ENCODE measurements at places on chromosomes 5 and 9. TPM values are rescaled to one million over a fixed set of nuclear protein-coding genes. Genes with fewer than 3 reads are reported as not detected.

The PCDHGA2 gene
- 6.0 TPM for total RNA-seq

GRCh38 chr5:68339921-68340321, 124.4 kb downstream of the PIK3R1 start:
- DNase-seq: no peak

The PCDHB14 gene
- 2.5 TPM for total RNA-seq

- DNase-seq: no peak
Observed at GRCh38 chr9:26925609-26926008, 21.4 kb downstream of the PLAA start.

The HCN1 gene
- total RNA-seq: 0.17 TPM

- DNase-seq: no peak
Observed at GRCh38 chr9:3949744-3950143, 350.1 kb downstream of the GLIS3 start.

The FSTL4 gene
- not detected for total RNA-seq

- no peak for DNase-seq
Observed at GRCh38 chr5:72790186-72790585, 26.3 kb upstream of the TNPO1 start.

GRCh38 chr5:16673241-16674201, 56.7 kb upstream of the RETREG1 start:
- no peak for DNase-seq

GRCh38 chr5:83871533-83872395, 151.1 kb upstream of the HAPLN1 start:
- no peak for DNase-seq

The LECT2 gene
- total RNA-seq: not detected

The BSPRY gene
- 0.37 TPM for total RNA-seq

DNA sequence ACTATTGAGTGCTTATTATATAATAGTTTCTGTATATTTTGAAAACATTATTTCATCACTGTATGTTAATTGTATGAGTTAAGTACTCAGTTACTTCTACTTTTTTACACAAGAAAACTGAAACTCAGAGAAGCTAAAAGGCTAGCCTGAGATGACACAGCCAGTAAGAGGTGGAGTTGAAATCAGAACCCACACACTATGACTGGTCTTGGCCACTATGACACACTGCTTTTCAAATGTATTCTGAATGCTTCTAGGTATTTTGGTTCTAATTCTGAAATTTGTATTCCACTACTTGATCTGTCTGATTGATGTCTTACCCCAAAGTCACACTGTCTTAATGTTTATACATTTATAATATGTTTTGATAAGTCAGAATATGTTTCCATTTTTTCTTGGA, 181.8 kb downstream of the ZDHHC21 start:
- no peak for DNase-seq

- no peak for DNase-seq
Observed at GRCh38 chr9:126625329-126626126, 11.8 kb downstream of the LMX1B start.

DNA sequence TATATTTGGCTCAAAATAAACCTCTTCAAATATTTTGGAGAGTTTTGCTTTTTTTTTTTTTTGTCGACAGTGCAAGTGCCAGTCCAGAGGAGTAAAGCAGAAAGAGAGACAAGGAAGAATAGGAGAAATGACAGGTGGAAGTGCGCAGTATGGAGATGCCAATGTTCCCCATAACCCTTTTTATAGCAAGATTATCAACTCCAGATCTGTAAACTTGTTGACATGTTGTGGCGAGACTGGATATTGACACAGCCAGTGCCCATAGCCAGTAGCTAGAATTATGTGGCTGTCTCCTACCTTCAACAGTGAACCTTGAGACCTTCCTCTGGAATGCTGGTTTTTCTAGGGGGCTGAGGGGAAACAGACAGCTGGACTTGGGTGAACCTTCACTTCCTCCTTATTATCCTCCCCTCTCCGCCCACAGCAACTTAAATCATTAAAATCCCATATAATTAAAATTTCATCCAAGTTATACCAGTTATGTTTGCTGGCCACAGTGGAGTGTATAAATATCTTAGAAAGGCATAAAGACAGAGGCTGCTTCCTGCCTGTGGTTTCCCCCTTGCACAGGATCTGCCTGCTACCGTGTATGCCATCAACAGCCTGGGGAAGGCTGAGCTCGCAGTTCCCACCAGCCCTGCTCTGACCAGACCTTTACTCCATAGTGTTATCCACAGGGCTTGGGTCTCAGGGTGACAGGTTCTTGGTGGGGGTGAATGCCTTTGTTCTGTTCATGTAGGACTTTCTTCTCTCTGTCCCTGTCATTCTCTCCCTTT, 112.3 kb upstream of the ANKH start:
- DNase-seq: no peak

GRCh38 chr5:34998058-34998789, 49.5 kb downstream of the AGXT2 start:
- no peak for DNase-seq

DNA sequence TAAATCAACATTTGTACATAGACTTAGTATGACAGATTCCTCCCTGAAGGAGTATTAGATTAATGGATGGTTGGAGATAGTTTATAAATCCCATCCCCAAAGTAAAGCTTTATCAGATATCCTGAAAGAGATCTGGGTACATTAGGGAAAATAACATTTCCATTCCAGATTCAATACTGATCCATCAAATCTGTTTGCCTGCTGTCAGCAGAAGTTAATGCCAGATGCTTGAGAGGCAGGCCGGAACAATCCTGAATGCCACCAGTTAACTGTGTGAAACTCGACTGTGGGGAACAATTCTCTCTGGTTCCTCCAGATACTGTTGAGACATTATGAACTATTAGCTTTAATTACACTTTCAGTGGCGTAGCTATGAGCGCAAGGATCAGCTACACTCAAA, 1166.8 kb downstream of the MAT2B start:
- no peak for DNase-seq

The OLFM1 gene
- total RNA-seq: 12.5 TPM

The RNF183 gene
- not detected for total RNA-seq

GRCh38 chr9:136090056-136090735, 4.9 kb downstream of the NACC2 start:
- peak; percentile 31 for DNase-seq

The OR2Y1 gene
- total RNA-seq: not detected

DNA sequence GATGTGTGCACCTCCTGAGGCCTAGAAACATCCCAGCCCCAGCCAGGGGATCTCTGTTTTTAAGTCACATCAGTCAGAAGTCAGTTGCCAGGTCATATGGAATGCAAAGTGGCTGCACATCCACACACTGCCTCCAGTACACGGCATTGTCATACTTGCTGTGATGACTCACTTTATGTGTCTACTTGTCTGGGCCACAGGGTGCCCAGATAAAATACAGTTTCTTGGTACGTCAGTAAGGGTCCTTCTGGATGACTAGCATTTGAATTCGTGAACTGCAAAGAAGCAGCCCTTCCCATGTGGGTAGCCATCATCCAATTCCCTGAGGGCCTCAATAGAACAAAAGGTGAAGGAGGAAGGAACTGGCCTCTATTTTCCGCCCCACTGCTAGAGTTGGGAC, 27.7 kb downstream of the AUH start:
- no peak for DNase-seq

The SCGB3A2 gene
- total RNA-seq: not detected

DNA sequence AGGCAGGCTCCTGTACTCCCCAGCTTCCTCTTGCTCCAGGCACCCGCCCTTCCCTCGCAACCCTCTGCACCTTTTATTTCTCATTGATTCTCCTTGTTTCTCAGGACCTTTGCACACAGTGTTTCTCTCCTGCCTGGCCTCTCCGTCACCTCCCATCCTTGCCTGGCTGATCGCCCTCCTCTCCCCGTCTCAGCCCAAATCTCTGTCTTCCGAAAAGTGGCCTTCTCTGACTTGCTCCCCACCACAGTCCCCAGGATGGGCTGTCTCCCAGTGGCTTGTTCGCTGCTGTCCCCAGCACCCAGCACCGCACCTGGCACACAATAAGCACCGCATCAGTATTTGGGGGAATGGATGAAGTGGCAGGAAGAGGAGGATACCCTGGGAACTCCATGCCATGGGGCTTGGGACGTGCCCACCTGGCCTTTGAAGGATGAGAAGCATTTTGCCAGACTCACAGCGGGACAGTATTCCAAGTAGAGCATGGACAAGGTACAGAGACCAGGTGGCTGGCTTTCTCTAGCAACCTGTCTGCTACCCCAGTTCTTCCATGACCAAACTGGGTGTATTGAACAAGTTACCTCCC, 62.5 kb downstream of the LMX1B start:
- no peak for DNase-seq

- DNase-seq: peak; percentile 12
Observed at GRCh38 chr5:177434437-177434836, 8.0 kb downstream of the GRK6 start.

- no peak for DNase-seq
Observed at GRCh38 chr5:95281226-95281625, 3.7 kb downstream of the MCTP1 start.

DNA sequence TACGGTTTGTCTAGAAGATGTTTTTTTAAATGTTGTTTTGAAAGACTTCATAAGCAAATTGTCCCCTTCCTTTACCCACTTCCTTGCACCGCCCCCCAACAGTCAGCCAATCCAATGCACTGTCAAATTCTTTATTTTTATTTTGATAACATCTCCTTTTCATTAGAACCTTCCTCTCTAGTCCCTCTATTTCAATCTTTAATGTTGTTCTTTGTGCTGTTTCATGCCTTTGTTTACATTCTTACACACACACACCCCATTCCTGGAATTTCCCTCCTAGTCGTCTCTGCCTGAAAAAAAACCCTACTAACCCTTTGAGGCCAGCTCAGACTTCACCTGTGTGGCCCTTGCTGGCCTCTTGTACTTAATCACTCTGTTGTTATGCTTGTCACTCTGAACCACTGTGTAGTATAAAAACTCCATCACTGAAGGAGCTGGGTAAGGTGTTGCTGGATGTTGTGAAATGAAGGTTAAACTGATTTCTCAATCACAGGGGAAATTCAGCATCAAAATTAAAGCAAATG, 133.4 kb downstream of the UGCG start:
- no peak for DNase-seq

GRCh38 chr5:82222597-82223574, 55.3 kb downstream of the RPS23 start:
- DNase-seq: no peak

The NUTM2F gene
- not detected for total RNA-seq
